ENCODE measurements at places on chromosomes 4 and X.

GRCh38 chrX:153565996-153566580, 32.9 kb downstream of the CCNQ start:
- no peak for DNase-seq

GRCh38 chr4:2790583-2791517, 2.0 kb upstream of the SH3BP2 start:
- DNase-seq, result no peak

- DNase-seq, result no peak
Measured at GRCh38 chrX:42714981-42715700, 62.8 kb downstream of the PPP1R2C start.

DNA sequence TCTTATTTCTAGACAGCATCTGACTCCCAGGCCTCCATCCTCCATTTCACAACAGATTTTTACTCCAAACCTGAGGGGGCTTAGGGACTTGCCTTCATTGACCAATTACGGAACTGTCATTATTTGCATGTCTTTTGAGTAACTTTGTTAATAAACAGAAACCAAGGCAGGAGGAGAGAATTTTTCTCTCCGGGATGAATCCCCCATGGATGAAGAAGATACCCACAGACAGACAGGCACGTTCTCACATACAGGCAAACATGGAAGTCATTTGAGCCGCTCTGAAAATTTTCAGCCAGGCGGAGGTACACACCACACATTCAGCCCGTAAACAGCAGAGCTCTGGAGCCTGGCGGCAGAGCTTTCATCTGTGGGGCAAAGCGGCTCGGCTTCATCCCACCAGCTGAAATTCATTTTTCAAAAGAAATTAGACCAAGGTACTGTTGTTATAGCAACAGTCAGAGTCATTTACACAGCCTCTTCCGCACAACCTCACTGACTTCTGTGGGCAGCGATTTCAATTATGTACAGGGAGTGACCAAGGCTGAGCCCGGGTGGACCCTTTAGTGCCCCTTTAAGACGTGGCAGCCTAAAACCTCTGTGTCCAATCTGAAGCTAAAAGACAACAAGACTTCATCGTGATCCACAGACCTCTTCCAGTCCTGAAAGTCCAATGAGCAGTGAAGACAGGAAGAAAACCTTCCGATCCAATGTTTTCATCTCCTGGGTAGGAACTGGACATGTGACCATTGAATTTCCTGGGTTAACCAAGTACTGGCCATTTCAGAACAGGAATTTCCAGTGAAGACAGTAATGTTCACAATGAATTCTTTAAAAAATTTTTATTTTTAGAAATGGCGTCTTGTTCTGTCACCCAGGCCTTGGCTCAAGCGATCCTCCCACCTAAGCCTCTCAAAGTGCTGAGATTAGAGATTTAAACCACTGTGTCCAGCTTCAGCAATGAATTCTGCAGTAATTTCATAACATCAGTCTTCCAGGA, 237.0 kb downstream of the MGST2 start:
- DNase-seq, result peak; percentile 42

DNA sequence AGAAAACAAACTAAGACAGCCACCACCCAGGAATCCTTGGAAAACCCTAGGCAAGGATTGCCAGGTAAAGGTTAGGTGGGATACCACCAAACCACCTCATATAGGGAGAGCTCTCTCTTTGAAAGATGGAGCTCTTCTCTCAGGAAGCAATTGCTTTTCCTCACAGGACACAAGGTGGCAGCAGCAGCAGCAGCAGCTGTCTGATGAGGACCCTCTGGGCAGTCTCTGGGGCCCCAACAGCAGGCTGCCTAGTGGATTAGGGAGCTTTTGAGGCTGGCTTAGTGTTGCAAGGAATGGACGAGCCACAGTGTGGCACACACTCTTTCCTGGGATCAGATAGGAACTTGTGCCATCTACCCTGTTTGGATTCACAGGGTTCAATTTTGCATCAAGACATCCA, 41.4 kb upstream of the CHRDL1 start:
- DNase-seq, result no peak

GRCh38 chr4:162836773-162837172, 329.9 kb downstream of the NAF1 start:
- DNase-seq, result no peak

DNA sequence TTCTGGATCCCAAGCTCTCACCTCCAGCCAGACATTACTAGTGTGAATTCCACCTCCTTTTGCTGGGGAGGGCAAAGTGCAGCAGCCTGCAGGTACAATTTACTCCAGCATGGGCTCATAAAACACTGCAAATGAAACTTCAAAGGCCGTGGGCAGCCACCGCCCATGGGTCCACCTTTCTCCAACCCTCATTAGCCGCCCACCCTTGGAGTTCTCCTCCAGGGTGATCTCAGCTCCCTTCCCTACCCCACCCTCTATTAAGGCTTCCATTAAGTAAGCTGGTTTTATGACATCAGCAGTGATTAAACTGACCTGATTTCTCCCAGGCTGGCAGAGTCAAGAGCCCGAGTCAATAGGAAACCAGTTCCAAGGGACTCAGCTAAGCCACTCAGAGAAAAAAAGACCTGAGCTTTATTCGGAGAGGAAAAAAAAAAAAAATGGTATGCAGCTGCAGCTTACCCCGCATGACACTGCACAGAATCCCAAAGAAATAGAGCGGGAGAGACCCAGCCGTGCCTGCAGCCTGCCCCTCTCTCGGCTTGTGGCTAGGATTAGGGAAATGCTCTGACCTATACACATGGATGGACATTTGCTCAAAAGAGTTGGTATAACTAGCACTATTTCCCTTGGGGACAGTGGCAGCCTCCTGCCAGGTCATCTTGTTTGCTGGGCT, 319.6 kb downstream of the PTTG2 start:
- no peak for DNase-seq

DNA sequence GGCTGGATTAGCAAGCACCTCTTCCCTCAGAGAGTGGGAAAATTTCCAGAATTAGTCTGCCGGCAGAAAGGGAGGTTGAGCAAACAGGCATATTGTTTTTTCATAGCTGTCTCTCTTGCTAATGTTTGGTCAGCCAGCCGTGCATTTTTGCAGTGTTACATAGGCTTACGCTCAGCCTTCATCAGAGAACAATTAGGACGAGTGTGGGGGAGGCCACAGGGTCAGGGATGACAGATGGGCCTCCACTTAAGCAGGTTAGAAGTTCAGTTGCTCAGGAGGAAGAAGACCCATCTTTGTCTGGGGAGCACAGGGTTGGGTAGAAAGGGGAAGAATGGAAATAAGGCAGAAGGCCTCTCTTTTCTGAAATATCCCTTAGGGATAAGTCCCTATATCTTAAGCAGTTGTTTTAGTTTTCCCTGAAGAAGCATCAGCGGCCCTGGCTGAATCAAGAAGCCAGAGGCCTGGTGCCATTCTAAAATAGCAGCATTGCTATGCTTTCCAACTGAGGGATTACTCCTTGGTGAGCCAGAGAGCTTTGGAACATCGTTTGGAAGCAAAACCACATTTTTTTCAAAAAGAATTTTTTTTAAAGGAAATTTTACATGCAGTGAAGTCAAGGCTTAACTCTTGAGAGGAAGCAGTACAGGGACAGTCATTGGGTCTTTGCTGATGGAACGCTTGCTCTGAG, 118.8 kb downstream of the SMIM20 start:
- DNase-seq, result peak; percentile 83

DNA sequence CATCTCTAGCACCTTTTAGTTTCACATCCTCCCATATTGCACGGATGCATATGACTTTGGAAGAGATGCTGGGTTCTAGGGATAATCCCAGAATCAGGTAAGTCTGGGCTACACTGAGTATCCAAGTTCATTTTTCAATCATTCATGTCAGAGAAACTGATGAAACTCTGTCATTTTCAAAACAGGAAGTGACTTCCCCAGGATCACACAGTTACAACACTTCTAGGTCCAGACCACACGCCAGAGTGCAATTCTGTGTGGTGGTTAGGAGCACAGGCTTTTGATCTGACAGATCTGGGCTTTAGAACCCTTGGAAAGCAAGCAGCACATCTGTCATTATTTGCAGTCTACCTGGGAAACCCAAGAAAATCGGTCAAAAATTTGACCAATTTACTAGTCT, 52.1 kb upstream of the CDKN2AIP start:
- no peak for DNase-seq

- DNase-seq, result no peak
Measured at GRCh38 chrX:79933938-79934337, 80.6 kb upstream of the TBX22 start.

DNA sequence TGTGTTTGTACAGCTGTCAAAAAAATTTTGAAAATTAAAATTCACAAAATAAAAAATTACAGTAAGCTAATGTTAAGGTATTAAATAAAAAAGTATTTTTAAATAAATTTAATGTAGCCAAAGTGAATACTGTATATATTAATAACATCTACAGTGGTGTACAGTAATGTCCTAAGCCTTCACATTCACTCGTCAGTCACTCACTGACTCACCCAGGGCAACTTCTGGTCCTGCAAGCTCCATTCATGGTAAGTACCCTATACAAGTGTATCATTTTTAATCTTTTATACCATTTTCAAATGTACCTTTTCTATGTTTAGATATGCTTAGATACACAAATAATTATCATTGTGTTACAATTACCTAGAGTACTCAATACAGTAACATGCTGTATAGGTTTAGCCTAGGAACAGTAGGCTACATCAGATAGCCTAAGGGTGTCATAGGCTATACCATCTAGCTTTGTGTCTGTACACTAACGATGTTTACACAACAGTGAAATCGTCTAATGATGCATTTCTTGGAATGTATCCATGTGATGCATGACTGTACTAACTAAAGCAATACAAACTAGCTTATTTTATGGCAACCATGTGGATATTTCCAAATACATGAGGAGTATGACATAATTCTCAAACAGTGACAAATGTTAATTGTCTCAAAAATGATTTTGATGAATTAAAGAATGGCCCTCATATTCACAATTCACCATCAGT, 13.7 kb downstream of the DDX60 start:
- no peak for DNase-seq

DNA sequence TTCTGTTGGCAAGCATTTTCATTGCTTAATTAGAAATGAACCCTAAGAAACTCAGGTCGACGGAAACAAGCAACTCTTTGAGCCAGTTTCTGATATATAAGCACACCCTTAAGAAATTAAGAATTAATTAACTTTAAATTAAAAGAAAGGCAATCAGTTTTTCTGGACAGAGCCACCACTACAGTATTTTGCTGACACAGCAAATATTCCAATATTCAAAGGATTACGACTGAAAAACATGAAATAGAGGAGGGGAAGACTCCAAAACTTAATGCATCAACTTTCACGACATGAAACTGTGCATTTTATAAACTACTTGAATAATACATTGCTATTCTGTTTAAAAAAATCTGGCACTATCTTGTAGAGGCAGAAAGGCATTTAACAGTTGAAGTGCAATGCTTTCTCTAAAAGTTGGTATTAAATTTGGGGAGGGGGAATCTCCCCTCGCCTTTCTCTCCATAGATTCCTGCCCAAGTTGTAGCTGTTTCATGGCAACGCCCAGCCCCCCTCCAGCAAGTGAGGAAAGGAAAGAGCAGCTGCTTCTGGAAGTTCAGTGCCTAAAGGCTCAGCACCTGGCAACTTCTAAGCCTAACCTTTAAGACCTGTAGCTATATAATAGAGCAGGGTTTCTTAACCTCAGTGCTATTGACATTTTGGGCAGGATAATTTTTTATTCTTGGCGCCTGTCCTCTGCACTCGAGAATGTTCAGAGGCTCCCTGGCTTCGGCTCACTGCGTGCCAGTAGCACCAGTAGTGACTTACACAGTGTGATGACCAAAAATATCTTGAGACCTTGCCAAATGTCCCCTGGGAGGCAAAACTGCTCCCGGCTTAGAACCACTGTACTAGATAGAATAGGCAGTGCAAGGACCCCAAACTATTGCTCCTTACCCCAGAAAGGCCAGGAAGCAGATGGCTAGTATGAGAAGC, 6.7 kb upstream of the ZCCHC18 start:
- no peak for DNase-seq

DNA sequence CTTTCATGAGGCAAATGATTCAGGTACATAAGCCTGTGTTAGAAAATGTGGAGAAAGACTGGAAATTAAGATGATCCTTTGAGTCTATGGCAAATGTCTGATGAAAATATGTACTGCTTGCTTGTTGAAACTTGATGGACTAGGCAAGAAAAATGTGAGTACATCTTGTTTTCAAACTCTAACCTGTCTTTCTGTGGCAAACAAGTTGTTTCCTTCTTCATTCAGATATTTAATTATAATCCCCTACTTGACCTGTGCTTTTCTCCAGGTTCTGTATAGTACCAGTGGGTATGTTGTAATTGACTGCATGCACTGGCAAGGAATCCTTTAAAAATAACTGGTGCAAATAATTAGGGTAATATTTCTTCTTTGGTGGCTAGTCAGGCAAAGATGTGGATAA, 136.7 kb downstream of the ARHGAP24 start:
- no peak for DNase-seq

GRCh38 chr4:157550028-157550427, 329.5 kb downstream of the GRIA2 start:
- no peak for DNase-seq

GRCh38 chrX:79162076-79162475, 17.6 kb downstream of the GPR174 start:
- no peak for DNase-seq

- no peak for DNase-seq
Measured at GRCh38 chrX:68086709-68087108, 346.6 kb downstream of the OPHN1 start.

DNA sequence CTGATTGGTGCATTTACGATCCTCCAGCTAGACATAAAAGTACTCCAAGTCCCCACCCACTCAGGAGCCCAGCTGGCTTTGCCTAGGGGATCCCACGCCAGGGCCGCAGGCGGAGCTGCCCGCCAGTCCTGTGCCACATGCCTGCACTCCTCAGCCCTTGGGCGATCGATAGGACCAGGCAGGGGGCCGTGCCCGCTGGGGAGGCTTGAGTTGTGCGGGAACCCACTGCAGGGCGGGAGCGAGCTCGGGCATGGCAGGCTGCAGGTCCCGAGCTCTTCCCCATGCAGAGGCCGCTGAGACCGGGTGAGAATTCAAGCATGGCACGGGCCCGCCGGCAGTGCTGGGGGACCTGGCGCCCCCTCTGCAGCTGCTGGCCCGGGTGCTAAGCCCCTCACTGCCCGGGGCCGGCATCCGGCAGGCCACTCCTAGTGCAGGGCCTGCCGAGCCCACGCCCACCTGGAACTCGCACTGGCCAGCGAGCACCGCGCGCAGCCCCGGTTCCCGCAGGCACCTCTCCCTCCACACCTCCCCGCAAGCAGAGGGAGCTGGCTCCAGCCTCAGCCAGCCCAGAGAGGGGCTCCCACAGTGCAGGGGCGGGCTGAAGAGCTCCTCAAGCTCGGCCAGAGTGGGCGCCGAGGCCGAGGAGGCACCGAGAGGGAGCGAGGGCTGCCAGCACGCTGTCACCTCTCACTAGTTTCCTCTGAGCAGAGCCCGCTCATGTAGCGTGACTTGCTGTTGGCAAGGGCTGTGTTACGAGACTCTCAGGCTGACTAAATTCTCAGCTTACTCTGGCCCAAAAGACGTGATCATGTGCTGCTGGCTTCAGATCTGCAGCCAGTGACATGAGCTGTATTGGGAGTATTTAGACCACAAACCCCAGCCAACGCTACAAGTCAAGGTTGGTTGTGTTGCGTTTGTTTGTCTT, 87.5 kb downstream of the TRAPPC11 start:
- DNase-seq, result no peak

DNA sequence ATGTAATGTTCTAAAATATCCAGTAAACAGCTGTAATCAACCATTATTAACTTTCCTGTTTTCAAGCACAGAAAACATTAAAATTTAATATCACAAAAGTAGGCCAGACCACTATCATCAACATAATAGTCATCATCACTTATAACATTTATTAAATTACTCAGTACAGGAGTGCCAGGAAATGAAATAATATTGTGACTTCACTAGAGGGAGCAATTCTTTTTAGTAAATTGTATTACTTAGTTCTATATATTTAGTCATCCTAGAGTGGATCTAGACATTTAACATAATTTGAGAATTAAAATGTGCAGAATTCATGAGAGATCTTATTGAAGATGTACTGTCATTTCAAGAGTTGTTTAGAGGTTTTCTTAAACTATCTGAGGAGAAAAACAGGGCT, 33.6 kb downstream of the PITX2 start:
- DNase-seq, result no peak

Measured in uterus (tissue), 4 donors.